ENCODE measurements at places on chromosomes 12 and 14.

DNA sequence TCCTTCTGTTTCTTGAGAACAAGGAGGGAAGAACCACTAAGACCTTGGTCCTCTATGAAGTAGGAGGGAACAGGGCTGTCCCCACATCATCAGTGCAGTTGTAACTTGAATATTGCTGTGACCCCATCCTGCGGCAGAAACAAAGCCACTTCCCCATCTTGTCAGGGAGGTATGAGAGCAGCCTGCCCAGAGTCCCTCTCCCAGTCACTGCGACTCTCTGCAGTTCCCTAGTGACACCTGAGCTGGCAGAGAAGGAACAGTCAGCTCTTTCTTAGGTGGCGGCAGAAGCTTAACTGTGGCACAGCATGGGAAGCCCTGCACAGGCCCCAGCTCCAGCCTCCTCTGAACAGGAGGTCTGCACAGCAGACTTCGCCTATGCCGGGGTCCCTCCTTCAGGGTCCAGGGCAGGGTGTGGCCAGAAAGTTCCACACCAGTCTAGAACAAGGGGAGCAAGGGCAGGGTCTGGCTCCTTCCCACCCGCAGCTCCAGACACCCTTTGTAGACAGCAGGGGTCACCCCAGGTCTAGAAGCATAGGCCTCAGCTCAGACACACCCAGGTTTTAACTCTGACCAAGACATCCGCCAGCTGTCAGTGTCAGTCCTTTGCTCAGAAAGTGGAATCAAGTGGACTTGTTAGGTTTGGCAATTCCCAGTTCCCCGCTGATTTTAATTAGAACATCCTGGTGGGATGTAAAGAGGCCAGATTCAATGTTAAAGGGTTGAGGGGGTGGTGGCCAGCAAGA, 36.8 kb downstream of the DEGS2 start:
- no peak for ATAC-seq

GRCh38 chr14:105879867-105880561, 353.6 kb downstream of the TMEM121 start:
- ATAC-seq = no peak

- peak; percentile 35 for ATAC-seq
Measured at GRCh38 chr12:108313606-108314351, 25.3 kb downstream of the CMKLR1 start.

- ATAC-seq = no peak
Measured at GRCh38 chr12:31961137-31961536, 1.9 kb downstream of the RESF1 start.

- no peak for ATAC-seq
Measured at GRCh38 chr12:25327321-25327720, 76.6 kb upstream of the KRAS start.

- peak; percentile 84 for ATAC-seq
Measured at GRCh38 chr12:104632724-104633201, 176.0 kb downstream of the CHST11 start.

Measured in activated T-helper 17 cell treated with anti-CD3 and anti-CD28 coated beads, Interleukin-2, amount 50 U/mL, for 72 hours (primary cell).